Right atrium auricular region (tissue), 2 donors: ENCODE measurements at places on chromosomes 16 and 17. TPM values are rescaled to one million over a fixed set of nuclear protein-coding genes. Genes with fewer than 3 reads are reported as not detected.
A peak's percentile ranks its signal among the peaks of the same experiment; 100 is the strongest.

The TNFRSF17 gene
- not detected for total RNA-seq

The KRT15 gene
- total RNA-seq = 0.47 TPM

The ATPAF2 gene
- 11.1 TPM for total RNA-seq

The MED13 gene
- total RNA-seq = 33.2 TPM

The NAA60 gene
- 29.1 TPM for total RNA-seq

The LITAF gene
- 50.7 TPM for total RNA-seq

DNA sequence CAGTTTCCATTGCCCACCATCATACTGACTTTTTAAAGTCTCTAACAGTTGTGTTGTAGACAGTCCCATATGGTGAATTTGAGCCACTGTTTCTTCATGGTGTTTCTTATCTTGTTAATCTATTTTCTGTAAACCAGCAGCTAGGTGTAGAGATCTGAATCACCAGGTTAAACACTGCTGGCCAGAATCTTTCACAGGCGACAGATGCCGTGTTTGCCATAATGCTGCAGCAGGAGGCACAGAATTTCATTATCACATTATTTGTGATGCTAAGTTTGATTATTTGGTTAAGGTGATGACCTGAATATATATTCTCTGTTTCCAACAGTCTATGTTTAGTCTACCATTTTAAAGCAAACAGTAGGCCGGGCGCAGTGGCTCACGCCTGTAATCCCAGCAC lies 11.5 kb upstream of the CNGB1 start:
- no peak for DNase-seq

DNA sequence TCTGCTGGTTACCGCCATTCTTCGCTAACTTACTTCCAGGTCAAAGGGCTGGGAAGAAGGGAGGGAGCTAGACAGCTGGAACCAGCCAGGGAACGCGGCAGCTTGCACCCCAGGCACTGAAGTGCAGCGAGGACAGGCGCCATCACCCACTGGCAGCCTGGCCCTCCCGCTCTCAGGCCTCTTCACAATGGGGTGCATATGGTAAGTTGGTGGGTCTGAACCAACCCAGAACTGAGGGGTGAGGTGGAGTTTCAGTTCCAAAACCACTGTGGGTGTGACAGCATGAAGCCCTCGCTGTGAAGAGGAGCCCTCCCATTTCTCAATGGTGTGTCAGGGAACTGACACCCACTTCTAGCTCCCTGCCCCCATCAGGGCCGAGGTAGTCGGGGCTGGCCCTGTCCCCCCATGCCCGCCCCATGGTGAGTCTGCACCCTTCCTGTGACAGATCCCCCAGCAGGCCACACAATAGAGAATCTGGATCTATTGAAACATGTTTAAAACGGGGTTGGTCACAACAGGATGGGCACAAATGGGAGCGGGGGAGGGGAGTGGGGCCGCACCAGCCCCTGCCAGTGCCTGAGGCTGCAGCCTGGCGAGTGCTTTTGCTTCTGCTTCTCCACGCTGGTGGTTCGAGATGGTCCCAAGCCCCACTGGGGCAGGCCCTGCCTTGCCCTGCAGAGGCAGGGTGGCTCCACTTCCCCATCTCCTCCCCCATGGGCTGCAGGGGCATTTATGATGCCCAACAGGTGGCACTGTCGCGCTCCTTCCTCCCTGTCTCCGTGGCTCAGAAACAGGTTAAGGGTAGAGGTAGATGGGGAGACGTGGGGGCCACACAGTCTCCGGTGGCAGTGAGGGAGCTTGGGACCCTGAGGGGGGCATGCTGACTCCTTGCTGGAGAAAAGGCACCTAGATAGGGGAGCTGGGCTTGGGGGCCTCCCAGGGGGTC lies 2.3 kb downstream of the LIMD2 start:
- no peak for DNase-seq

GRCh38 chr16:70470927-70471341 lies 16.5 kb downstream of the FCSK start:
- no peak for DNase-seq

DNA sequence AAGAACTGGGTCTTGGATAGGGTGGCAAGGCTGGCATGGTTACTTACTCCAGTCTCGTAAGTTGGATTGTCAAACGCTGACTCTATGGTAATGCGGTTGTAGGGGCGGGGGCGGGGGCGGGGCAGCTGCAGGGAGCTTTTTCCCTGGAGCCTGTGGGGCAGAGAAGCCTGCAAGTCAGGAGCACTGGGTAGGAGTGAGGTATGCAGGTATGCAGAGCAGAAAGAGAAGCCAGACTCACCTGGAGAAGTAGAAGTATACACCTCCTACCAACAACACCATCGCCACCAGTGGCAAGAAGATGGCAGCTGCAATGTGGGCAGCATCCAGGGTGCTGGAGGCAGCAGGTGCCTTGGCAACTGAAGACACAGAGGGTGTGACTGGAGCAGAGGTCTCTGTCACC lies 4.8 kb upstream of the PHF12 start:
- no peak for DNase-seq

DNA sequence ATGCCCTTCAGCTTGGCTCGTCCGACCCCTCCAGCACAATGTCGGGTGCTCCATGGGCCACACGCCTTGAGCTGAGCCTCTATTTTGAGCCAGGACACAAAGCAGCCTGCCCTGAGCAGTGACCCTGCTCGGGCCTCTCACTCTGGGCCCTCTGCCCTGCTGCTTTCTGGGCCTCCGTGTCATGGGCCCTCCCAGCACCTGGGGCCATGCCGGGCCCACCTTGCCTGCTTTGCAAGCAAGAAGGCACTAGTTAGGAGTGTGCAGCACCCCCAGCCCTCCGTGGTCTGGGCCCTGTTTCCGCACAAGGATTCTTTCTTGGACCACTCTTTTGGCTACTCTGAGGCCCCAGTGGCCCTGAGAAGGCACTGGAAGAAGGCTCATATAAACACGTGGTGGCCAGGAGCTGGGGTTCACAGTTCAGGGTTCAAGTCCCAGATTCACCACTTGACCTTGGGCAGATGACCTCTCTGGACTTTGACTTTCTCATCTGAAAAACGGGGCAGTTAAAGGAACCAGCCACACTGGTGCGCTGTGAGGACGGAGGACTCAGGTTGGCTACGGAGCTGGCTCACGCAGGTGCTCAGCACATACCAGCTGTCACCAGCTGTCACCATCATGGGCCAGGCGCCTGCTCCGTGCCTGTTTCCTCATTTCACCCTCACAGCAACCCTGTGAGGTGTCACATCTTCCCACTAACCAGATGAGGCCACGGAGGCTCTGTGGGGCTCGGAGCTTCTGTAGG lies 166.0 kb upstream of the GSE1 start:
- DNase-seq = no peak

GRCh38 chr16:5069048-5069447 lies 2.6 kb upstream of the ALG1 start:
- DNase-seq = no peak

- peak; percentile 46 for DNase-seq
Measured at GRCh38 chr17:61457226-61457983, 5.2 kb downstream of the TBX4 start.

DNA sequence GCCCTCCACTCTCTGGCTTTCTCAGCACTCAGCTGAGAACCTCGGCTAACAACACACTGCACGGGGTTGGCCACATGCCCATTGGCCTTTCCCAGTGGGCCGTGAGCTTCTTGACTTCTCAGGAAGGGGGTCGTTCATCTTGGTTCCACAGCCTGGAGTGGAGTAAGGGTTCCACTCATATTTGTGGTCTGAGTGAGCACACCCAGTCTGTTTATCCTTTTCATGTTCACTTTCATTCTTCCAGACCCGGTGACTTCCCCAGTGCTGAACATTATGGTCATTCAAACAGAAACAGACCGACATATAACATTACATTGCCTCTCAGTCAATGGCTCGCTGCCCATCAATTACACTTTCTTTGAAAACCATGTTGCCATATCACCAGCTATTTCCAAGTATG lies 8.2 kb downstream of the MILR1 start:
- DNase-seq = no peak

DNA sequence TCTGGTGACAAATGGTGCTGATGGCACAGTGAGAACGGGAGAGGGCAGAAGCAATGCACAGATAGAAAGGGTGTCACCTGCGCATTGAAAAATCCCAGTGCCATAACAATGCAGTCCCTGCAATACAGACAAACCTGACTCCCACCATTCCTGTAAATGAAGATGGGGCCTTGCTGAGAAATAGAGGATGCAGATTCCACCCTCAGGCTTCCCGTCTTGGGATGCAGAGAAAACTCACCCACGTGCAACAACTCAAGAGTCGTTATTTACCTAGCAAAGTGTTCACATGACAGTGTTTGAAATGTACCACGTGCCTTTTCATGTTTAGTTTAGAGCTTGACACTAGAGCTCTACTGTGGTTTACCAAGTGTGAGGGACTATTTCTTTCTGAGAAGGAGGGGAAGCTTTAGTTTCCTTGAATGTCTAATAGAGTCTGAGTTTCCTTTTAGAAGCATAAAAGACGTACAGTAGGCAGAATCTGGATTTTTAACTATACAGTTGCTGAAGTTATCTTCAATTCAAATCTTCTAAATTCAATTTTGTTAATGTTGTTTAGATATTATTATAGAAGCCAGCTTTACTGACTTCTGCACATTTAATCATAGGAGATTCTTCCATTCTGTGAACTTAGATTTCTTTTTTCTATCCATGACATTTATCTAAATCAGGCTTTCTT lies 35.6 kb downstream of the WWOX start:
- no peak for DNase-seq

DNA sequence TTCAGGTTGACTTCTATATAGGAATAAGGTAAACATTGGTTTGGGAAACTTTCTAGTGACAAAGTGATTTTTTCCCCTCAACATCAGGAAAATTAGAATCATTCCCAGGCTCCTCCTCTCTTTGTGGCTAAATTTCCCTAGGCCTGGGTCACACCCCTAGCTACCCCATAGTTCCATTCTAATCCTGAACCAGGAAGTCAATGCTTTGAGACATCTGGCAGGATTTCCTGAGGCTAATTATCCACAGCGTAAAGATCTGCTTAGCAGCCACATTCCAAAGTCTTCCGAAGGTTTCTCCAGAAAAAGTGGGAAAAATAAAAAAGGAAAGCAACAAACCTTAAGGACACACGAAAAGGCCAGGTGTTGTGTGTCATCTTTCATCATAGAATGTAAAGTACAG lies 60.3 kb upstream of the CORO6 start:
- DNase-seq = no peak

- no peak for DNase-seq
Measured at GRCh38 chr17:4766723-4767122, 5.0 kb upstream of the TM4SF5 start.

DNA sequence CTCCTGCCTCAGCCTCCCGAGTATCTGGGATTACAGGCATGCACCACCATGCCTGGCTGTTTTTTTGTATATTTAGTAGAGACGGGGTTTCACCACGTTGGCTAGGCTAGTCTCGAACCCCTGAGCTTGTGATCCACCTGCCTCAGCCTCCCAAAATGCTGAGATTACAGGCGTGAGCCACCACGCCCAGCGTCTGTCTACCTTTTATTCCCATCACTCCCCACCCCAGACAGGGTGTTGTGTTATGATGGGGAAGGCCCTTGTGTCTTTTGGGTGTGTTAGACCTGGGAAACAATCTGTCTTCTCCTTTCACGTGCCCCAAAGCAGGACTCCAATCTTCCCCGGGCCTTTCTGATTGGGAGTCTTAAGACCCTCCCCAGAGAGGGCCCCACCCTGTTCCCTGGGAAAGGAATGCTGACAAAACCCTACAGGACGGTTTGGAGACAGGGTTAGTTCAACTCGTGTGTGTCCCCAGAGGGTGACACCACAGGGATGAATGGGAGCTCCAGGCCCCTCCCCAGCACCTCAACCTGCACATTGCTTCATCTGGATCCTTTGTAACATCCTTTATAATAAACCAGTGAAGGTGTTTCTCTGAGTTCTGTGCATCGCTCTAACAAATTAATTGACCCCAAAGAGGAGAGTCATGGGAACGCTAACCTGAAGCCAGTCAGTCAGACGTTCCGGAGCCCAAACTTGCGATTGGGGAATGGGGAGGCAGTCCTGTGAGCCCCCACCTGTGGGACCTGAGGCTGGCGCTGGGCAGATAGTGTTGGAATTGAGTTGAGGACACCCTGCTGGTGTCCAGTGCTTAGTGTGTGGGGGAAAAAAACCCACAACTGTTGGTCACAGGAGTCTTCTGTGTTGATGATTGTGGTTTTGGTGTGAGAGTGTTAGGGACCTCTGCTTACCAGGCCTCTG lies 3.2 kb upstream of the ELOB start:
- no peak for DNase-seq

GRCh38 chr17:60358606-60359225 lies 33.2 kb downstream of the USP32 start:
- DNase-seq = no peak

DNA sequence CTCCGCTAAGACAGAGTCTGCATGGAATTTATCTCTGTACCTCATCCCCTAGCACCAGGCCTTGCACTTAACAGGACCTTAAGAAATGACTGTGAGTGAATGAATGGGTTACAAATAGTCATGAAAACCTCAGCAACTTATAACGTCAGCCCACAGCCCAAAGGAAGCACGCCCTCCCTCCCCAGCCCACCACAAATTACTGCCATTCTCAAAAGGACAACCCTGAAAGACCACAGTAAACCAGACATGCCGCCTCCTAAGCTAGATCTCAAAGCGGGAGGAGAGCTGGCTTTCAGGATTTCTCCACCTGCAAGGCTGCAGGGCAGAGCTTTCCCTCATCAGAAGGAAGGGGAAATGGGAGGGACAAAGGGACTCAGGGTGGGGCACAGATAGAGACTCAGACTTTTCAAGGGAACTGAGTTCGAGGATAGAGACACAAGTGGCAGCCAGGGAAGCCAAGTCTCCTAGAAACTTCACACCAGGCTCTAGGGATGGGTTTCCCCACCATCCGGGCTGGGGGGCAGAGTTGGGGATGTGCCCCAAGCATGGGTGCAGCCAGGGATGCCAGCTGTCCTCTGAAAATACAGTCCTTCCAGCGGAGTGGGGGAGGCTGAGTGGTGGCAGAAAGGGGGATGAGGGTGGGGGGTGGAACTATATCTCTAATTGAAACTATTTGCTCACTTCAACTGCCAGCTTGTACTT lies 56.7 kb downstream of the PLXDC1 start:
- DNase-seq = no peak

DNA sequence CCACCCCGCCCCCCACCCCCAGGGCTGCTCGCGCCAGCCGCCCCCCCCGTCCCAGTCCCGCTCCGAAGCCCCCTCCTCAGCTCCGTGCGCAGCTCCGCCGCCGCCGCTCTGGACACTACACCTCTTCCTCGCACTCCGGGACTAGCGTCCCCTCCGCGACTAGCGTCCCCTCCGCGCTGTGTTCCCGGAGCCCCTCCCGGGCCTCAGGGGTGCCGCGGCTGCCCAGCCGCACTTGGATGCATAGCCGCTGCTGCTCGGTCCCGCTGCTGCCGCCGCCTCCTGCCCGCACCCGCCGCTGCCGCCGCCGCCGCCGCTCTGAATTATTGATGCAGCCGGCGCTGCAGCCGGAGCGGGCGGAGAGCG lies at the start of gene CBLN1:
Gene CBLN1, minus strand, starts transcription at position 359 of the 363 bp plus-strand sequence. CDS start 373 bp downstream, outside the sequence.
- no peak for DNase-seq

GRCh38 chr16:66471716-66472393 lies 44.8 kb downstream of the BEAN1 start:
- DNase-seq = no peak
